Sciatic nerve (tissue), 2 donors: ENCODE measurements at places on chromosomes 12 and 14. TPM values are rescaled to one million over a fixed set of nuclear protein-coding genes. Genes with fewer than 3 reads are reported as not detected.

DNA sequence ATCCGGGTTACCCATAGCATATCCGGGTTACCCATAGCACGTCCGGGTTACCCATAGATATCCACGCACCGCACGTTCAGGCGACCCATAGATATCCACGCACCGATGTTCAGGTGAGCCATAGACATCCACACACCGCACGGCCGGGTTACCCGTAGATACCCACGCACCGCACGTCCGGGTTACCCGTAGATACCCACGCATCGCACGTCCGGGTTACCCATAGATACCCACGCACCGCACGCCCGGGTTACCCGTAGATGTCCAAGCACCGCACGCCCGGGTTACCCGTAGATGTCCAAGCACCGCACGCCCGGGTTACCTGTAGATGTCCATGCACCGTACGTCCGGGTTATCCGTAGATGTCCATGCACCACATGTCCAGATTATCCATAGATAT is 60.3 kb upstream of the SYT1 start:
- DNase-seq: no peak

DNA sequence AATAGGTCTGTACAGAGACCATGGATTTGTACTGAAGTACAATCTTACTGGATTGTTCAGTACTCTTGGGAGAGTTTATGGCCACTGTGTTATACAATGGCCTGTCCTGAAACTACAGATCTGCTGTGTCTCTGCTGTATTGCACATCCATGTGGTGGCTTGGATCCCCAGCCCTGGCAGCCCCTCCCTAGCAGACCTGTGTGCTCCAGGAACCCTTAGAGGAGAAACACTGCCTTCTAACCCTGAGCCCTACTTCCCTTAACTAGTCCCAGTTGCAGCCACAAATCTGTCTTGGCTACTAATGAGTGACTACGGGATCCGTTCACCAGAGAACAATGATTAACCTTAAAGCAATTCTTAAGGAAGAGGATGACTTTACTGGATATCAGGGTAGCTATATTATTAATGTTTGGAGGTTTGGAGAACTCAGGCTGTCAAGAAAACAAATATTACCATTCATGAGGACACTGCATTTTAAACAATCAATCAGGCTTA is 27.7 kb downstream of the RNF34 start:
- no peak for DNase-seq

DNA sequence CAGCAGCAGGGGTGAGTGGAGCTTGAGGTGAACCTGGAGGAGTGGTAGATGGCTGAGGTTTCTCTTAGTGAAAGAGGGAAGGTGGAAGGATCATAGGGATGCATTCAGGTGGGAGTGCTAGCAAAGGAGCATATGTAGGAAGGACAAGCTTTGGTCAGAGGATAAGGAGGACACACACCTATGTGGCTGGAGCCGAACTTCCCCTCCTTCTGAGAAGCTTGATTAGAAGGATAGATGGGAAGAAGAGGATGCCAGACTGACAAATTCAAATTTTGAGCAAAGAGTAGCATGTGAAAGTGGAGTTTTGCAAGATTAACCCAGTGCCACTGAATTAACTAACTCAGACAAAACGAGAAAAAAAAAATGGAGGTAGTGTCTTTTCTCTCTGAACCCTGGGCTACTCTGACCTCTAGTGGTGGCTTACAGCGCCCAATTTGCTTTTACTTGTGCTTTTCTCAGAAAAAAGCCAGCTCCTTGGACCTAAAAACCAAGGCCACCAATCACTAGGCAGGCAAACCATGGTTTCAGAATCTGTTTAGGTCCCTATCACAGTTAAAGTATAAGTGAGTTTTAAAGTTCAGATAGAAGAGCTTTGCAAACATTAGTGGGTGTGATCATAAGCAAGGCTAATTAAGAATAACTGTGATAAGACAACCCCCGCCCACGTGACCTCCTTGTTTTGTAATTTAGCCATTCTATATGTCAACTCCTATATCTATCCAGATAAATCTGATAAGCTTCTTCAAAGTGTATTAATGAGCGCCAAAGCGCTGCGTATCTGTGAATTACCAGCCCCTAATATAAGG is 15.5 kb downstream of the EMP1 start:
- DNase-seq: peak; percentile 78

- no peak for DNase-seq
These were observed 782.5 kb downstream of the TMTC2 start for GRCh38 chr12:83468988-83469908.

DNA sequence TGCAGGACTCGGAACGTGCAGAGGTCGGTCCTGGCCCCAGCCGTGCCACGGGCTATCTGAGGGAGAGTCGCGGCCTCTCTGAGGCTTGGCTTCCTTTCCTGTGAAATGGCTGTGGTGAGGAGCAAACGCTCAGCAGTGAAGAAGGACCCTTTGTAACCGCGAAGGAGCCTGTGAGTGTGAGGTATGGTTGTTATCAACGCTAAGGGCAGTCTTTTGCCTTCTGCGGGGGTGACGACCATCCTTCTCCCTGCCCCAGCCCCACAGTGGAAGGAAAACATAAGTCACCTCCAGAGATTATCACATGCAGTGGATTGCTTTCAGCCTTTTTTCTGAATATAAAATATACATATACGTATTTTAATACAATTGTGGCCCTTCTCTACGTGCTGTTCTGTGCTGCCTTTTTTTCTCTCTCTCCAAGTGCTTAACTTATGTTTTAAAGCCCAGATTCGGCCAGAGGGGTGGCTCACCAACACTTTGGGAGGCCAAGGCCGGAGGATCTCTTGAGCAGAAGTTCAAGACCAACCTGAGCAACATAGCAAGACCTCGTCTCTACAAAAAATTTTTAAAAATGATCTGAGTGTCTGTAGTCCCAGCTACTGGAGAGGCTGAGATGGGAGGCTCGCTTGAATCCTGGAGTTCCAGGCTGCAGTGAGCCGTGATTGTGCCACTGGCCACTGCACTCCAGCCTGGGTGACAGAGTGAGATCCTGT is 17.4 kb downstream of the TAMALIN start:
- no peak for DNase-seq

GRCh38 chr12:123034865-123035264 is 54.4 kb downstream of the ARL6IP4 start:
- no peak for DNase-seq

DNA sequence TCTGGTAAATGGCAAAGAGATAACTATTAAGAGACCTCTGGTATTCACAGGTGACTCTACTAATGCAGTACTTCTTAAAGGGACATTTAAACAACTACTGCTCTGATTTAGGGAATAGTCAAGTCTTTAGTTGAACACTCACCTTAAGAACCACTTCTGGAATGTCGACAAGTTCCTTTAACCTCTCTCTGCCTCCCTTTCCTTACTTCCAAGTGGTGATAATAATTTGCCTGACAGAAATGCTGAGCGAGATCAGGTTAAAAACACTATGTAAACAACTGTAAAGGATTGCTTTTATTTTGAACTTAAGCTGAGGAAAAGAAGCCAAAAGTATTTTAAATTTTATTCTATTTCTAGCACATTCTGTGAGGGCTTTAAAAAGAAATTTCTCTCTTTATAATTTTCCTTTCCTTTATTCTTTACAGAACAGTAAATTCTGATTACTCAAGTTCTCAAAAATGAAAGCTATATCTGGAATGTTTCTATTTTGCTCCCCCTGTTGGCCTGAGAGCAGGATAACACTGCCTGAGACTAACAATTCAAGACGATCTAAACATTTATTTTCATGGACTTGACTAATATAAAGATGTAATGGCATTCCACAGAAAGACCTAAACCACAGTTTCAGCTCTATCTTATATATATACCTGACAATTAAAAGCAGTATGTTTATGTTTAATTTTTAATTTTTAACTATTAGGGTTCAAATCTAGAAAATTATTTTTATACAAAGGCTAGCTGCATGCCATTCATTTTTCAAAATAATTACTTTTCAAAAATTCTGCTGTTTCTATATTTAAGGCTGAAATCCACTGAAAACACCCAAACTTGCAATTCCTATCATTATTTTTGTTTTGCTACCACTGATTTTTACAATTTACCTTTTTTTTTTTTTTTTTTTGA is 29.2 kb downstream of the ZCCHC8 start:
- no peak for DNase-seq

GRCh38 chr12:70628701-70629480 is 8.3 kb downstream of the PTPRB start:
- no peak for DNase-seq

DNA sequence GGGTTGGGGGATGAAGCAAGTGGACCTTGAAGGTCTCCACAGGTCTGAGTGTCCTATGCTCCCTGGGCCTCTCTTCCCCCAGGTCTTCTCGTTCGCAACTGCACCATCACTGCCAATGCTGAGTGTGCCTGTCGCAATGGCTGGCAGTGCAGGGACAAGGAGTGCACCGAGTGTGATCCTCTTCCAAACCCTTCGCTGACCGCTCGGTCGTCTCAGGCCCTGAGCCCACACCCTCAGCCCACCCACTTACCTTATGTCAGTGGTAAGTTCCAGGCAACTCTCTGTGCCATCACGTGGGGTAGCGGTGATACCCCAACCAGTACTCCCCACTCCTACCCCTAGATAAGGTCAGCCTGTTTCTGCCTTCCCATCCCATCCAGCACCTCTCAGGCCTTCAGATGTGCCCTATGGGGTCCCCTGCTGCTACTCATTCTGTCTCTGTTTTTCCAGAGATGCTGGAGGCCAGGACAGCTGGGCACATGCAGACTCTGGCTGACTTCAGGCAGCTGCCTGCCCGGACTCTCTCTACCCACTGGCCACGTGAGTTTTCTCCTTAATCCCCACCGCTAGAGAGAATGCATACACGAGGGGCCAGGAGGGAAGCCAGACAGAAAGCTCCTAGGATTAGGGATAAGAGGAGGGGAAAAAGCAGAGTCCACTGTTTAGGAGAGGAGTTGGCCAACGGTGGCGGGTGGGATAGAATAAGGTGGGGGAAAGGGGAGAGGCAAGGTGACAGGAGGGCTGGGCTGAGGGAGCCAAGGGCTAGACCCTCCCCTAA is 1.6 kb upstream of the TAPBPL start:
- DNase-seq: no peak

DNA sequence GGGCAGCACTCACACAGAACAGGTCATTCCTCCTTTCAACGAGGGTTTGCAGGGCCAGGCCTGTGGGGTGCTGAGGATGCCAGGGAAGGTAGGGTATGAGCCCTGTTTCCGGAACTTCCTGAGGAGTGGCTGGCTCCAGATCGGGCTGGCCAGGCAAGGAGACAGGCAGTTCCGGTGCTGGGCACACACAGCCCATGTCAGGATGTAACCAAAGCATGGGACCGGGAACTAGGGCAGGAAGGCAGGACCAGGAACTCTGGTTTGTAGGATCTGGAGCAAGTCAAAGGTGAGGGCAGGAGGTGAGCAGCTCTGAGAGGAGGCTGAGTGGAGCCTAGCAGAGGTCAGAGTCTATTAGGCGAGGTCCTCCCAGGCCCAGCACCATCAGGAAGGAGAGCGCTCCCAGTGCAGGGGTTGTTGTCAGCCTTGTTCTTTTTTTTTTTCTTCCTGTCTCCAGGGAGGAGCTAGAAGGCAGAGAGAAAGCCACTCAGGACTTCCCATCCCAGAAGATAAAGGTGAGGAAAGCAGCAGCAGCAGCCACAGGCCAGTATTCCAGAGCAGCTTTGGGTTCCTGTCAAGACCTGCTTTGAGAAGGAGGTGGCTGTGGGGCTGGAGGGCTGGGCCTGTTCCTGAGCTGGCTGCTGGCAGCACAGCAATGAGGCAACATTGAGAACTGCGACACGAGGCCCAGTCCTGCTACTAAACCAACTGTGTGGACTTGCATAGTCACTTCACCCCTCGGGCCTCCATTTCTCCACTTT is 49.0 kb upstream of the PTGR2 start:
- no peak for DNase-seq

DNA sequence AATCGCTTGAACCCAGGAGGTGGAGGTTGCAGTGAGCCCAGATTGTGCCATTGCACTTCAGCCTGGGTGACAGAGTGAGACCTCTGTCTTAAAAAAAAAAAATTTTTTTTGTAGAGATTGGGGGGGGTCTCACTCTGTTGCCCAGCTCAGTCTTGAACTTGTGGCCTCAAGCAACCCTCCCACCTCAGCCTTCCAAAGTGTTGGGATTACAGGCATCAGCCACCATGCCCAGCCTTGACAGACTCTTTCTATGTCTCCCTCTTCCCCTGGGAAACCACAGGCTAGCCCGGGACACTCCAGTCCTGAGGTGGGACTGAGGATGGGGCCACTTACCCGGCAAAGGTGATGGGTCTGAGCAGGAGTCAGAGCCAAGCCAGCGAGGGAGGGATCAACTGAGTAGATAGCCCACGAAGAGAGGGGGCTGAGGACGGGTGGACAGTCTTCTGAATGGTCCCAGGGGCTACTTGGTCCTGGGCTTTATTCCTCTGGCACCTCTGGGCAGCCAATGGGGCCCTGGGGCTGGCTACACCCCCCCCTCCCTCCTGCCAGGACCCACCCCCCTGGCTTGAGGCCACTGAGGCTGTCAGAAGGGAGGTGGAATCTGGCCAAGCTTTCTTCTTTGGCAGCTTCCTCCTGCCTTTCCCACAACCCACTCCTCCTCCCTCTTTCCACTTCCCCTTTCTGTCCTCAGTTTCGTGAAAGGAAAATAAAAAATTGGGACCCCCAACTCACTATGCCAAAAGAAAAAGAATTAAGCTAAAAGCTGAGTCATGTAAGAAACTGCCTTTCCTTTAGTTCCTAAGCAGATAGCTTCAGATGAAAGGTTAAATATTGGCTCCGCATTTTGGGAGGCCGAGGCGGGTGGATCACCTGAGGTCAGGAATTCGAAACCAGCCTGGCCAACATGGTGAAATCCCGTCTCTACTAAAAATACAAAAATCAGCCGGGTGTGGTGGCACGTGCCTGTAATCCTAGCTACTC is at the start of gene SDS:
Gene SDS (minus strand): TSS at position 453 of the 981 bp plus-strand sequence. CDS start 4,179 bp downstream, outside the sequence.
- peak; percentile 72 for DNase-seq

DNA sequence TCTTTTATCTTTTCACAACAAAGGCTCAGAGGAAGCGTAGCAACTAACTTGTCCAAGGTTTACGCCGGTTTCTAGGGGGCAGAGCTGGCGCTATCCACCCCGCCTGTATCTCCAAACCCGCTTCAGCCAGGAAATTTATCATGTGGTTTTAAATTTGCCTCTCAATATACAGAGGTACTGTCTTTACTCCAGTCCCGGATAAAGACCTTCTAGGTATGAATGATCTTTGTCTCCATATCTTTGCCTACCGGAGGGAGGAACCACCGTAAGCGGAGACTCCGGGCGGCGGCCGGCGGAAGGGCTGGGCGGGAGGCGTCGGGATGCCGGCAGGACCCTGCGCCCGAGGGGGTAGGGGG is 693 bp upstream of the RIMKLB start:
- DNase-seq: no peak

- DNase-seq: no peak
These were observed 254.0 kb upstream of the KRR1 start for GRCh38 chr12:75765170-75766059.

Gene TEDC1
- 14.1 TPM for total RNA-seq

Gene OTOGL
- 0.22 TPM for total RNA-seq

Gene TEX52
- total RNA-seq: not detected

Gene P3H3
- 27.4 TPM for total RNA-seq

Gene OR6C74
- not detected for total RNA-seq

Gene SLC6A15
- total RNA-seq: 0.58 TPM

Gene GDF3
- 1.3 TPM for total RNA-seq

Gene GPR162
- 4.5 TPM for total RNA-seq

Gene ADCY6
- total RNA-seq: 75.9 TPM

Gene TMTC3
- total RNA-seq: 26.1 TPM
